ENCODE measurements at places on chromosomes 2 and 18.

GRCh38 chr2:127796389-127796788, 14.6 kb downstream of the WDR33 start:
- no peak for DNase-seq

GRCh38 chr2:239466061-239466754, 65.4 kb upstream of the HDAC4 start:
- no peak for DNase-seq

- DNase-seq, result peak; percentile 27
These were observed at the start of gene CFAP65 for GRCh38 chr2:219041252-219041651. TSS of gene CFAP65 (minus strand) at chr2:219041516. CDS start at chr2:219039048, 2,468 bp downstream.

DNA sequence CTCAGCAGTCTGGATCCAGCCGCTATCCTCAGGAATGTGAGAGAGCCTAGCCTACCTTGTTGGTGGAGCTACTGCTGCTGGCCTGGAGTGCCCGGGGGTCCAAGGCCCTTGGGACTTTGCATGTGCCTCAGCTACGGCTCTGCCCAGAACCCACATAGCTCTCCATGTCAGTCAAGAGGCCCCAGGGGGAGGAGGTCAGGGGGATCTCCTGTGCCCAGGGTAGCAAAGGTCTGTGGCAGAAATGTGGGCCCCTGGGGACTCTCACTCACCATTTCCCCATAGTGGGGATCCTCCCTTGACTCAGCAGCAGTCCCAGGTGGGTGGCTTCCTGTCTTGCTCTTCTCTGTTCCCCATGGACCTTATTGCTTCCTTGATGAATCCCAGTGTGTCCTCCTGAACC, 342.7 kb upstream of the CHAC2 start:
- no peak for DNase-seq

- DNase-seq, result peak; percentile 51
These were observed at the start of gene DPP4 for GRCh38 chr2:162073888-162074631. TSS of gene DPP4 (minus strand) at chr2:162074215. CDS start at chr2:162073981, 234 bp downstream.

- DNase-seq, result no peak
These were observed 21.4 kb downstream of the MGAT4A start for GRCh38 chr2:98709535-98709934.

DNA sequence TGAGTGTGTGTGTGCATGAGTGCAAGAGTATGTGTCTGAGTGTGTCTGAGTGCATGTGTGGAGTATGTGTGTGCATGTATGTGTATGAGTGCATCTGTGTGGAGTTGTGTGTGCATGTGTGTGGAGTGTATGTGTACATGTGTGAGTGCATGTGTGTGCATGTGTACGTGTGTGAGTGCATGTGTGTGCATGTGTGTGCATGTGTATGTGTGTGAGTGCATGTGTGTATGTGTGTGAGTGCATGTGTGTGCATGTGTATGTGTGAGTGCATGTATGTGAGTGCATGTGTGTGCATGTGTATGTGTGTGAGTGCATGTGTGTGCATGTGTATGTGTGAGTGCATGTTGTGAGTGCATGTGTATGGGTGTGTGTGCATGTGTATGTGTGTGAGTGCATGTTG, 23.7 kb downstream of the TOGARAM2 start:
- DNase-seq, result no peak

DNA sequence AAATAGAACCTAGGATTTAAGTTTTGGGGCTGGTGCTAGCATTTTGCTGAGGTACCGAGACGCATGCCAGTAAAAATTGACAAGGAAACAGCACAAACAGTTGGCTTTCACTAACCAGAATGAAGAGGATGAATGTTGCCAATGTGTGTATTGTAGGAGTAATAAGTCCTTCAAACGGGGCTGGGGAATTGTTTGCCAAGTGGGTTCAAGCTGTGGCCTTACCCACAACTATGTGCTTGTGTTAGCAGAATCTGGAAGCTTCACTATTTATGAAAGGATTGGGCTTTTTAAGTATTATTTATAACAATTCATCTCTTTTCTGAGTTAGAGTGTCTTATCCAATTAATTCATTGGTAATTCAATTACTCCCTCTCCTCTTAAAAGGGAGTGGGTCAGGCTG, 15.0 kb upstream of the KIF5C start:
- DNase-seq, result no peak

- DNase-seq, result no peak
These were observed 610 bp downstream of the SPC25 start for GRCh38 chr2:168889635-168890005.

- no peak for DNase-seq
These were observed 82.8 kb upstream of the CD28 start for GRCh38 chr2:203623661-203624060.

DNA sequence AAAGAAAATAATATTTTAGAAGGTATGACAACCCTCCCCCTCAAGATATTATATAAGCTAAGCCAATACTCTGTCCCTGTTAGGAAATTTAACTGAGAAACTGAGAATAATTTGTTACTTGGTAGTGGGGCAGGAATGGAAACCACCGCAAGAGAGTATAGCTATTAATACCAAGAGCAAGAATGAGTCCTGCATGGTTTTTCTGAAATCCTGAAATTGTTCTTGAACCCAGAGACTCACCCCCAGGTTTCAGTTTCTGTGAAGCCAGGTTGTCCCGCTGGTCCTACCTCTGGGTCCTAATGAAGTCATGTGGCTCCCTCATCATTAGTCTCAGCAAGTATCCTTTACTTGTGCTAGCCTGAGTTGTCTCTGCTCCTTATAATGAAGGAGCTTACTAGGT, 671.0 kb upstream of the ACVR2A start:
- DNase-seq, result no peak

DNA sequence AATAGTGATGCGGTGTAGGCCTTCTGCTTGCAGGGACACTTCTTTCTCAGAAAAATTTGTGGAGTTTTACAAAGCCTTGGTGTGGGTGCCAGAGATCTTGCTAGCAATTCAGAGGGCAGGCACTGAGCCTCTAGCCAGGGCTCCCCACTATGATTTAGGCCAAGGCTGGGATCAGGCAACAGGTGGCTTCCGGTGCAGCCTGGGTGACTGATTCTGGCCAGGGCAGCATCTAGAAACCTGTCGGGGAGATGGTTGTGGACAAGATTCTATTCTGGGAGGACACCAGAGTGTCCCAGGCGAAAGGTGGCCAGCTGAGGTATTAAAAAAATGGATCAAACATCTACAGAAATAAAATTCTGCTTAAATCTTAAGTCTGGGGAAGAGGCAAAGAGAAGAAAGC, 21.5 kb upstream of the TNP1 start:
- DNase-seq, result no peak

DNA sequence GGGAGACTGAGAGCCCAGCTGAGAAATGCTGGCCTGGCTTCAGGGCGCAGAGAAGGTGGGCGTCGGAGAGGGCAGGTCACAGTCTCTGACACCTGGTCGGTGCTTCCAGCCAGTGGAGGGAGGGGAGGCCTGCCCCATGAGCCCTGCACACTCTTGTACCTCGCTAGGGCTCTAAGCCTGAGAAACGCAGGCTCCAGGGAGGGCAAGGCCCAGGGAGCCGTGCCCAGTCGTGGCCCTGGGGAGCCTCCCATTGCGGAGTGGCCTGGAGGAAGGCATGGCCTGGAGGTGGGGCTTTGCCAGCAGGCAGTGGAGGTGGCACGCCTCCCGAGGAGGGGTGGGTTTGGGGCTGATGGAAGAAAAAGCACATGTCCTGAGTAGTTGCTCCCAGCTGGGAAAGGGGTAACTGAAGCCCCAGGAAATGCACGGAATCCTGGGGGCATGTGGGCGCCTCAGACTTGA, 39.0 kb downstream of the MTERF4 start:
- no peak for DNase-seq

DNA sequence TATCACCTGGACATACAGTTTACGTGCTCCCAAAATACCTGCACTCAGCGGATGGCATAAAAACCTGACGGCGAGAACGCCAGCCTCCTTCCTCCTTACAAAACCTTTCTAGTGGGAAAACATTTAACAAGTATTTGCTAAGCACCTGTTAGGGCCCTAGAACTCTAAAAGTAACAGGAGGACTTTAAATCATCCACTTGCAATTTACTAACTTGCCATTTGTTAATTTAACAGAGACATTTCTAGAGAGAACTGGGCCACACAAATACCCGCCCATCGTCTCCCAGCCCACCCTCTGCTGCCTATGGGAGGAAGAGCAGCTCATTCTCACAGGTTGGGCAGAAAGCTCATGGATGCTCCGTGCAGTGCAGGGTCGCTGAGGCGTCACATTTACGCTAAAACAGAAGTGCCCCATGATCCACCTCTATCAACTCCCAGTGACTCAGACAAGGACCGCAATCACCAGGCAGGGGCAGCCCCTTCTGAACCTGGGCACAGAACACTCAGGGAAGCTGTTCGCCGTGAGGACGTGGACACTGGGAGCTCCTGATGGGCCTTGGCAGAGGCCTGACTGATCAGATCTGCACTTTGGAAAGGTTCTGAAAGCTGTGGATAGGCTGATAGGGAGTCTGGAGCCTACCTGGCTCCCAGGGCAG, 106.9 kb downstream of the HDAC4 start:
- DNase-seq, result peak; percentile 35

DNA sequence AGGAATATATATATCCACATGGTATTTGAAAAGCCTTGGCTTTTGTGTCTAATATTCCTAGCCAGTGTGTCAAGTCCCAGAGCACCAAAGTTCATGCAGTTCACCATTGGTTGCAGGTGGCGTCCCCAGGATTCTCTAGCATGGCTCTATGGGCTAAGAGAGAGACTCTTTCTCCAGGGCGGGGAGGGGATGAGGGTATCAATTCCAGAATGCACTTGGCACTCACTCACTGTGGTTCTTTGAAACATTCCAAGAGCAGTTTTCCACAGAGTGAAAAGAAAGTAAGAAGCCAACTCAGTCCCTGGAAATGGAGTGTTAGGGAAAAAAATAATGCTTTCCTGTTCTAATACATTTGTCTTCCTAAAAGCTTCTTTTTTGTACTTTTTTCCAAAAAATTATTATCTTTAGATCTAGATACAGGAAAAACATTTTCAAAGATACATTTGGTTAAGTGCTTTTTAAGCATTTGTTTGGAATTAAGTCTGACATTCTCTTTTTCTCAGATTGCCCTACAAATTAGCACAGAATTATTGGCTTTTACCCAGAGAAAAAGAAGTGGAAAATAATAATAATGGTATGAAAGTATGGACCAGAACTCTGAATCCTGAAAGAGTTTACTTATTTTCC, 239.9 kb downstream of the PAX3 start:
- no peak for DNase-seq

DNA sequence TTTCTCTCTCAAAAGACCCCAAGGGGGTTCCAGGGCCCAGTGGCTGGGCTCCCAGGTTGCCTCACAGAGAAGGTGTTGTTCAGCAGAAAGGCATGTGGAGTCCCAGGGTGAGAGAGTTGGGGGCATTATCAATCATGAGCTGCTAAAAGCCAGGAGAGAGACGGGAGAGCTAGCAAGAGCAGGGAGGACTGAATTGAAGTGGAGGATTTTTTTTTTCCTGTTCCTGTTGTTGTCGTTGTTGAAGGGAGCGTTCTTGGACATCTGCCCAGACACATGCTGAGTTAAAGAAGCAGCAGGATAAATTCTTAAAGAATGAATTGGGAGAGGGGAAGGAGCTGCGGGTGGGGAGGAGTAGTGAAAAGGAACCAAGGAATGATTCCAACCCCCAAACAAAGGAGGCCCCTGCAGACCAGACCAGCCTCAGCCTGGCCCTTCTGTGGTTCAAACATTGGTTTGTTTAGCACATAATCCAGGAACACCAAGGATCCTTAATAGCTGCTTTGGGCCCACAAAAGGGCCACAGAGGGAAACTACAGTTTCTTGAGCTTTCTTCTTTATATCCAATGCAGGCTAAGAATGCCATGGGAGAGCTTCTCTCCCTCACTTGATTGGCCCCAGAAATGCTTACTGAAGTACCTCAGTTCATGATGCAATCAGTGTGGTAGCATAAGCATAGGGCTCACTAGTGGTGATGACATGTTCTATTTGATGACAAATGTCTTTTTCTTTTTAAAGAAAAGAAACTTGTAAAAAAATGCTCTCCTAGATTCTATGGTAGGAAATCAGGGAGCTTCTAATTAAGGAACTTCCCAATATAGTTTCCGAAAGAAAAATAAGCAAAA, 146.0 kb downstream of the SETBP1 start:
- DNase-seq, result no peak

GRCh38 chr2:28153851-28154250, 238.8 kb upstream of the FOSL2 start:
- DNase-seq, result no peak

DNA sequence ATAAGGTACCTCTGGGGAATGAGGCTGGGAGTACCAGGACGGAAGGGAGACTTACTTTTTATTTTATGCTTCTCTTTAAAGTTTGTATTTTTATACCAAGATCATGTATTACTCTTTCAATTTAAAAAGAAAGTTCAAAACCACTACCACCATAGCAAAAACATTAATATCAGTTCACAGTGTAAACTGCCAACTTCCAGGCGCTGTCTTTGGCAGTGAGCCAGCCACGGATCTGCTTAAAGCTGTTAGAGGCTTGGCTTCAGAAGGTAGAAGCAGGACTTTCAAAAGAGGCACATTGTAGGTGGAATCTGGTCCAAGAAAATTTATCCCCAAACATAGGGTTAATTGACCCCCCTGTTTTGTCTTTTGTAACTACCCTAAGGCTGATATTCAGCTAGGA, 74.8 kb downstream of the B3GNT2 start:
- DNase-seq, result no peak

DNA sequence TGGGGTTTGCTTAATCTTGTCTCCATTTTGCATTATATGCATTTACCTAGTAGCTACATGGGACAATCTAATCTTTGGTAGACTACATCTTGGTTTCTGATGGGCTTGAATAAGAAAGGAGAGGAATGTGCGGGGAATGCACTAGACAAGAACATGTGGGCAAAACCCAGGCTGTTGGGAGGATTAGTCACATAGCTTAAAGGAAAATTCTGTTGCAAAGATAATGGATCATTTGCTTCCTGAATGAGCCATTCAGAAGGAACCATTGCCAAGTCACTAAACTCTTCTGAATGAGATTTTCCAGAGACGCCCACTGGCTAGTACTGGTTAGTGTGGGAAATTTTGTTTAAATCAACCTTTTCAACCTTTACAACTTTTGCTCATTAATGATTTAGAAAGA, 84.8 kb downstream of the OSBPL6 start:
- DNase-seq, result no peak

GRCh38 chr2:223528036-223528435, 74.1 kb downstream of the SCG2 start:
- no peak for DNase-seq

- no peak for DNase-seq
These were observed at the start of gene LAMA1 for GRCh38 chr18:7117390-7118355. TSS of gene LAMA1 (minus strand) at chr18:7117797. CDS start at chr18:7117720, 77 bp downstream.

- no peak for DNase-seq
These were observed 23.1 kb downstream of the RAB12 start for GRCh38 chr18:8632386-8632785.

DNA sequence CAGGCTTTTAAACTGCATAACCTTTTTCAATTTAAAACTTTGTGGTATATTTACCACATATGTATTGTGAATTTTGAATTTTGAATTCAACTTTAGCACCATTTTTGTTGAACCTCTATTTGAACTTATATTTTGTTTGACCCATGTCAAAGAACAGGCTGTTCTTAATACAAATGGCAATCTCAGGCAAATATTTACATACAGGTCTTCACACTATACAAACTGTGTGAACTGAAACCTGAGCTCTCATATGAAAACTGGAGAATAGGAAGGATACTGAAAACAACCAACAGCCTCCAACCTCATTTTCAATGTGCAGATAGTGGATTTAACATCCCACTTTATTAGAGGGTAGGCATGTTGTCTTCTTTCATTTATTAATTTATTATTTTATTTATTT, 491.8 kb downstream of the KCNJ3 start:
- DNase-seq, result no peak

Measured in CD4-positive, alpha-beta T cell treated with Interleukin-4 for 1 hour (primary cell).